AG10803 (cell line): ENCODE measurements at places on chromosomes 11 and 22.

GRCh38 chr11:13160806-13161205, 116.8 kb upstream of the BMAL1 start:
- no peak for DNase-seq

- DNase-seq: no peak
Observed at GRCh38 chr22:17774926-17775685, 837 bp upstream of the BID start.

DNA sequence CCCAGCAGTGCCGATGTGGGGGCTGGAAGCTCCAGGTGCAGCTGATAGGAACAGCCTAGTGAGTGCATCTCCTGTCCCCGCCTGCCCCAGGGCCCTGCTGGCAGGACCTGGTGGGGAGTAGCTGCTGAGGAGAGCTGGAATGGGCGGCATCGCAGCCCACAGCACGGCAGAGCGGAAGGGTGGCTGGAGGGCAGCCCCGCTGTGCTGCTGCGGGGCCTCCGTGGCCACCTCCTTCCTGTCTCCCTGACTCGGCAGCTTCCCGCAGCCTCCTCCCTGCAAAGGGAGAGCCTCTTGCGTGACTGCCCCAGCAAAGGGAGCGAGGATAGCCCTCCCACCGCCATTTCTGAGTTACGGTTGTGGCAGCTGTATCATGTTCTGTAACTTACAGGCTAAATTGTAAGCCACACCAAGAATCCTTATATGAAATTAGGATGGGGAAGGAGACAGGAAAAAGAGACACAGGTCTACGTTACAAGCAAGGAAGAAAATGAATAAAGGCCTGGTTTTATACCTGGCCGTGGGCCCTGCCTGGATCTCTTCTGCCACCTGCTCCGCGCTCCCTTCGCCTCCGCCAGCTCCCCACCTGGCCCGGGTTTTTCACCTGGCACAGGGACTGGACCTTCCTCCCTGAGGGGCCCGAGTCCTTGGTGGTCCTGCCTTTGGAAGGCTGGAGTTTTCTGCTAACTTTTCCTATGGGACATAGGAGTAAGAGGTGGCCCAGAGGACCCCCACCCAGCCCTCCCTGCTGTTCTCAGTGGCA, 10.0 kb downstream of the TPCN2 start:
- DNase-seq: no peak

GRCh38 chr22:41459431-41459830, 9.1 kb downstream of the PHF5A start:
- no peak for DNase-seq

DNA sequence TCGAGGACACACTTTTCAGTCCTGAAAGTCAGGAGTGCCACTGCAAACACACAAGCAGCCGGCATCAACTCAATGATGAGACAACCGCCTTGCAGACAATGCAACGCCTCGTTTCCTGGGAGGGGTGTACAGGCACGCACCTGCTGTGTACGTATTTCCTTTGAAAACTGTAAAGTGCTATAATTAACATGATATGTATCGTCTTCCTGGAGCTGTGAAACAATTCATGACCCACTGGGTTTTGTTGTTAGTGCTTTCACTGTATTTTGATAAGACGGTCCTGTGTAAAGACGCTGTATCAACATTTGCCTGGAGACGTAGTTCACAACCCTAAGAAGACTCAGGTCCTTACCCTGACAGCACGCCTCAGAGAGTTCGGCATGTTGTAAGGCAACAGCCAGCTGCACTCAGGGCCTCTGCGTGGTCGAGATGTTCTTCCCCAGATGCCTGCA, 105.7 kb upstream of the ANO1 start:
- DNase-seq: no peak

DNA sequence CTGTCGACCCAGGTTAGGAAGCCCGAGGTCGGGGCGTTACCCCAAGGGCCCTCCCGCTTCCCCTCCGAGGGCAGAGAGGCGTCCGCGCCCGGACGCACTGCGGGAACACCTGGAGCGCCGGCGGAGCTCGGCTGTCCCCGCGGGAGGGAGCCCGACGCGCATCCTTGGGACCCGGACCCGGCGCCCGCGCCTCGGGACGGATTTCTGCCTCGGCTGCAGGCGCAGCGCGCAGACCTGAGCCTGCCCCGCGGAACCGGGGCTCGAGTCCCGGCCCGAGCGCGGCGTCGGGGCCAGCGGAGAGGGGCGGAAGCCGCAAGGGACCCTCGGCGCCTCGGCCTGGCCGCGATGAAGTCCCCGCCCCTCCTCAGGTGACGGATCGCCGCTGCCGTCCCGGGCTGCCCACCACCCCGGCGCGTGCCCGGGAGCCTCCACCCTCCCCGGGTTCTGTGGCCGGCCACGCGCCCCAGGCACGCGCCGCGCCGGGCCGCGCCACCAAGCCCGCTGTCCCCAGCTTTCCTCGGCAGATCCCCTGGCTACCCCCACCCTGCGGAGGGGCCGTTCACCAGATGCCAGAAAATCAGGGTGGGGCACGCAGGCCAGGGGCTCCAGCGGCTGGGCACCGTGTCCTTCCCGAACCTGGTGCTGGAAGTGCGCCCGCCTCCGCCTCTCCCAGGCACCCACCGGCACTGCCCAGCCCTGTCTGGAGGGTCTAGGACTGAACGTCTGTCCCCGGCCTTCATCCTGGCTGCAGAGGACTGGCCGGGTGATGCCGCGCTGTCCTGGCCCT, 410 bp downstream of the GLB1L3 start:
- no peak for DNase-seq

DNA sequence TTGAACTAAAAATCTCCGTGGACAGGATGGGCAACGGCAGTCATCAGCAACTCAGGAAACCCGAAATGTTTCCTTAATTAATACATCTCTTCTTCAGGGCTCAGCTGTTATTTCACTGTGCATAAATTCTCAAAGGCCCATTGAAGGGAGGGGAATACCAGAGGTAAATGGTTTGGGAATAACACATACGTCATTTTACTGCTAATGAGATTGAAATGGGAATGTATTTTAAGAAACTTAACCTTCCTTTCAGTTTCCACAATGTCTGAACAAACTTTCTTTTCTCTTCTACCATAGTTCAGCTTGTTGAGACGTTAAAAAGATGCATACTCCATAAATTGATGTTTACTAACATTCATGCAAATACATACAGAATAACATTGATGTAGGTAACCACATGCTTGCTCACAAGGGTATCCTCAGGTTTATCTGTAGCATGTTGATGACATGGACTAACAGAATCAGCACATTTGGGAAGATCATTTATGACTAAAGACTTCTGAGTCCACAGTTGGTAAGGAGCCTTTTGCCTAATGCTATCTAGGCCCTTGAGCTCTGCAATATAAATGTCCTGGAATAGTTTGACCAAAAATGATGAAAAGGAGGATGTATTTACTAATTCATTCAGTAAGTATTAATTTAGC, 7.7 kb upstream of the PRRG4 start:
- no peak for DNase-seq

DNA sequence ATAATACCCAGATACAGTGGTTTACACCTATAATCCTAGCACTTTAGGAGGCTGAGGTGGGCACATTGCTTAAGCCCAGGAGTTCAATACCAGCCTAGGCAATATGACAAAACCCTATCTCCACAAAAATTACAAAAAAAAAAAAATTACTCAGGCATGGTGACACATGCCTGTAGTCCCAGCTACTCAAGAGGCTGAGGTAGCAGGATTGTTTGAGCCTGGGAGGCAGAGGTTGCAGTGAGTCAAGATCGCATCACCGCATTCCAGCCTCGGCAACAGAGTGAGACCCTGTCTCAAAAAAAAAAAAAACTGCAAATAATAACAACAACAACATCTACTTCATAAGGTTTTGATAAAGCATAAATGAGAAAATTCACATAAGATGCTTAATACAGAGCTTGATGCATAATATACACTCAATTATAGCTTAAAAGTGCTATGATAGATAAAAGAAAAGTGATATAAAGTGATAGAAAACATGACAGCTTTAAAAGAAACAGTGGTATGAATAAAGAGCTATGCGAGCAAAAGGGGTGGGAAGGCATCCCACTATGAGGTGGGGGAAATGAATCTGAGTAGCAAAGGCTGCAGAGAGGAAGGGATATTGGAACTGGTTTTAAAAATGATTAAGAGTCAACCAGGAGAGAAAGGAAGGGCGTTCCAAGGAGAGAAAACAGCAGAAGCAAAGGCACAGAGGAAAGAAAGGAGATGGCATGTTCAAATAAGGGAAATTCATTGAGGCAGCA, 197.6 kb downstream of the KIF18A start:
- DNase-seq: peak; percentile 61

DNA sequence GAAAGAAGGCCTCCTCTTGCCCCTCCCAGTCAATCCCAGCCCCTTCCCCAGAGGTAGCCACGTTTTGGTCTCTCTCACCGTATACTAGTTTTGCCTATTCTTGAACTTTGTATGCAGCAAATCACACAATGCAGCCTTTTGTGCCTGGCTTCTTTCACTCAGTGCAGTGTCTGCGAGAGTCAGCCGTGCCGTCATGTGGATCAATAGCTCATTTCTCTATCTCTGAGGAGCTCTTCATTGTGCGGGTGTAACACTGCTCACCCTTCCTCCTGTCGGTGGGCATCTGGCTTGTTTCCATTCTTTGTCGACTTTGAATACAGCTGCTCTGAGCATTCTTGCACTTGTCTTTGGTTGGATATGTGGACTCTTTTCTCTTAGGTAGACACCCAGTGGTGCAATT, 146.5 kb downstream of the CACNA1I start:
- no peak for DNase-seq

DNA sequence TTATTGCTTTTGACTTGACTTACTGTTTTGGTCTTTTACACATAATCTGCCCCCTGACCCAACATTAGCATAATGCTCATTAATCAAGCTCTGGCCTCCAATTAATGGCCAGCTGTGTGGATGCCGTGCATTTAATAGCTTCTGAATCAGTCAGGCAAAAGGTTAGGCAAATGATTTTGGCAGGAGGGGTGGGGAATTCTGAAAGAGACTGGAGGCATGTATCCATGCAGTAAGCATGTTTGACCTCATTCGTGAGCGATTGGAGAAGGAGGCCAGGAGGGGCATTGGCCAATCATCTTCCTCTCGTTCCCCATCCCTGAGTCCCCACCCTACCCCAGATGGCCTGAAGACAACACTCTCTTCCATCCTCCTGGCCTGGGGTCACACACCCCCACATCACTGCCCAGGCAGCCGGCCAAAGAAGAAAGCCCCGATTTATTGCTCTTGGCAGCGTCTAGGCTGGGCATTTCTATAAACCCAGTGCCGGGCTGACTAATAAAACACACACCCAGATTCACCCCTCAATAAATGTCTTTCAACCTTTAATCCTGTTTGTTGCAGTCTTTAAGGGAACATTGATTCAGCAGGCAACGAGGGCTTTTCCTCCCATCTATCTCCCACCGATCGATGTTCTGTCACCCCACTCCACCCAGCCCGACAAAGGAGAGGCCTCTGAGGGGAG, 150.0 kb downstream of the OPCML start:
- no peak for DNase-seq

DNA sequence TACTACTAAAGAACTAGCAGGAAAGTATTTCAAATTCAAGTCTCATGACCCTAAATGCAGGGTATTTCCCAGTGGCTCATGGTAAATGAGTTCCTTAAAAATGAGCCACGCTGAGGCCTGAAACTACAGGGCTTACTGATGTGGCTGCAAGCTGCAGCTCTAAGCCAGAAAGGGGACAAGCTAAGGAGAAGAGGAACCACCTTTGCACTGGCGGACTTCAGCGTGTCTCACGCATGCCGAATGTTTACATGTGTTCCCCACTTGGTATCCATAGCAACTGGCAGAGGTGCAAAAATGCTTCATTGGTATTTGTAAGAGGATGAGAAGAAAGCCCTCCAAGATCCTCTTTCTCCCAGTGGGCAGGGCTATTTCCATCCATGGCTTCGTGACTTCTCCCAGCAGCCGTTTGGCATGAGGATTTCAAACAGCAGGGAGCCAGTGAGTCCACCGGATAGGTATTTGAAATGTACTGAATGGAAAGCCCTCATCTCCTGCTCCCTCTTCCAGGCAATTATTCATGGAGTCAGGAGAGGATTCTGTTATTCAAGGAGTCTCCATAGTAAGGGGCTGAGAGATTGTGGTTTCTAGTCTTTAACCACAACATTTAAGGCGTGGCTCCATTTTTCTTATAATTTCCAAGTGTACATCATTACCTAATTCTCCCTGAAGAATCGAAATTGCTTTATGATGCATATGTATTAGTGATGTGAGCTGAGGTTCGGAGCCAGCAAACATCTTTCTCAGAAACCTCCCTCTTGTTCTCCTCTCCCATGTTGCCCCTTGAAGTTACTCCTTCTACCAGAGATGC, 55.3 kb upstream of the CD44 start:
- peak; percentile 100 for DNase-seq

DNA sequence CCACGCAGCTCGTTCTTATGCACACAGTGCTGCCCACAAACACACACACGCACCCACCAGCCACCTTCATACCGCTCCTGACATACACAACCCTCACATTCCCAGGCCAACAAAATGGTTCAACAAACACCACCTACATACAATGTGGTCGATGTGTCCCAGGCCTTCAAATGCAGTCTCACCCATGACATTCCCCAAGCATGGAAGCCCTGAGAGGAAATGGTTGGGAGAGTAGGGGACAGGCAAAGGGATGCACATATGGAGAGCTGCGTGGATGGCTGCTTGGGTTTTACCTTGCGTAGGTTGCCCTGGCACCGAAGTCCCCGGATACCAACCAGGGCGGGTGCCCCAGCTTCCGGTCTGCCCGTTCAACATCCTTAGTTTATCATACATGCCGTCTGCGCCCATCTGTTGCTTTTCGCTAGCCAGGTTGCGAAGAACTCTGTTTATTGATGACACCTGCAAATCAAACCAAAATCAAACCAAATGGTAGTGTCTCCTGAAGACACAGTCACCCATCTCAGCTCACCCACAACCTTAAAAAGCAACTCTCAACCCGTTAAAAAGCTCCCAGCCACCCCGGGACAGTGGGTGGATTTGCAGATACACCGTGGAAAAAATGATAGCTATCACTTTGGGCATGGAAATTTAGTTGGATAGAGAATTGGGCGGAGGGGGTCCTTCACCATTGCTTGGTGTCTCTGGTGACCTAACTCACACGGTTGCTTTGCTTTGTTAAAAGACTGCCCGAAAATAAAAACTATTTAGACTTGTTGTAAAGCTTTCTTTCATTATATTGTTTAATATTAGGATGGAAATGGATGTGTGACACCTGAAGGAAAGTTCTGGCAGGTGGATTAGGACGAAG, 10.5 kb downstream of the PAX6 start:
- no peak for DNase-seq

- DNase-seq: peak; percentile 6
Observed at GRCh38 chr11:132959693-132960092, 572.6 kb downstream of the OPCML start.

DNA sequence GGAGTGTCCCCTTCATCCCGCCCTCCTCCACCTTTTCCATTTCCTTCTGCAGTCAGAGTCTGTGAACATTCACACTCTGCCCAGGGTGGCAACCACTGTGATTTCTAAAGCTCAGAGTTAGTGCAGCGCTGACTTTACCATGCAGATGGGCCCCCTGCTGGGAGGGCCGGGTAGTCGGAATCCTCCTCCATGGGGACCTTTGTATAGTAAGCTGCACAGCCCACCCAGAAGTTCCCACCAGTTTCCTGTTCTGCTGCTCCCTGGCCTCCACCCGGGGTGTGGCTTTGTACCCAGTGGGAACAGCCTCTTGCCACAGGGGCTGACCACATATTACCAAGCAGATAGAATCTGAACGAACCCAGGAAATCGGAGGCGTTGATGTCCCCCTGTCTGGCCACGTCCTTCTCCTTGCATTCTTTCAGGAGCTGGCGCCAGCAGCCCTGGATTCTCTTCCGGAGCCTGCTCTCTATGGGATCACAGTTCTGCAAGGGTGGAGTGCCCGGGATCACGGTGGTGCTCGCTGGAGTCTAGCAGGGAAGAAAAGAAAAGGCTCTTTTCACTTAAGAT, 125.3 kb downstream of the MPPED1 start:
- no peak for DNase-seq
